ENCODE measurements at places on chromosomes 6 and 20.

- DNase-seq: no peak
Measured at GRCh38 chr20:18747090-18747489, 66.5 kb upstream of the SCP2D1 start.

GRCh38 chr6:128230267-128230989 lies 290.0 kb downstream of the PTPRK start:
- DNase-seq: no peak

DNA sequence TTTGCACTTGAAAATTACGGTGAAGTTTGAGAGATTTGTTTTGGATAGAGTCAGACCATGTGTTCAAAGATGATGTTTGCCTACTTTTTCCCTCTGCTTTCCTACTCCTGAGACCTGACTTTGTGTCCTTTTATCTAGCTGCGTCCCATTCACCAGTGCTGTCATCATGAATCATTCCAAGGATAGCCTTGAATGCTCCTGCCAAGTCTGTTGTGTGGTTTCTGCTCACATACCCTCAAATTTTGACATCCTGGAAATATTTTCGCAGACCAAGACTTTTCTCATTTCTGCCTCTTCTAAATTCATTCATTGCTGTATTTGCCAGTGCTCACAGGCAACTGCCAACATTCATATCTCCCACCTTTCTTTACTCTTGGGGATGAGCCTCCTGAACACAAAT lies 175.9 kb upstream of the SCGN start:
- no peak for DNase-seq

- no peak for DNase-seq
Measured at GRCh38 chr6:41408576-41408975, 73.2 kb downstream of the NCR2 start.

DNA sequence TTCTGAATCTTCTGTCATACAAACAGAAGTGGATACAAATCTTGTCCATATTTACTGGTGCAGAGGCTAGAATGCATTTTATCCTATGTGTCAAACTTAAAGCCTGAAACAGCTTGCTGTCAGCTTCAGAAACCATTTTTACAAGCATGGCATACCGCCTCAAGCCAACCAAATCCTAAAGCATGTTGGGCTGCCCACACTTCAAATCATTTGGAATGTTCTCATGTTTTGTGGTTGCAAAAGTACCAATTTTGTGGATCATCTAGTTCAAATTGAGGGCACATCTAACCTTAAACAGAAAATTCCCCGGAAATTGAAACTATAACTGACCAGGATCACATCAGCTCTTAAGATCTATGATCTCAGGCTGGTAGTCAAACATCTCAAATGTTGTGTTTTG lies 3.2 kb downstream of the GPR63 start:
- no peak for DNase-seq

DNA sequence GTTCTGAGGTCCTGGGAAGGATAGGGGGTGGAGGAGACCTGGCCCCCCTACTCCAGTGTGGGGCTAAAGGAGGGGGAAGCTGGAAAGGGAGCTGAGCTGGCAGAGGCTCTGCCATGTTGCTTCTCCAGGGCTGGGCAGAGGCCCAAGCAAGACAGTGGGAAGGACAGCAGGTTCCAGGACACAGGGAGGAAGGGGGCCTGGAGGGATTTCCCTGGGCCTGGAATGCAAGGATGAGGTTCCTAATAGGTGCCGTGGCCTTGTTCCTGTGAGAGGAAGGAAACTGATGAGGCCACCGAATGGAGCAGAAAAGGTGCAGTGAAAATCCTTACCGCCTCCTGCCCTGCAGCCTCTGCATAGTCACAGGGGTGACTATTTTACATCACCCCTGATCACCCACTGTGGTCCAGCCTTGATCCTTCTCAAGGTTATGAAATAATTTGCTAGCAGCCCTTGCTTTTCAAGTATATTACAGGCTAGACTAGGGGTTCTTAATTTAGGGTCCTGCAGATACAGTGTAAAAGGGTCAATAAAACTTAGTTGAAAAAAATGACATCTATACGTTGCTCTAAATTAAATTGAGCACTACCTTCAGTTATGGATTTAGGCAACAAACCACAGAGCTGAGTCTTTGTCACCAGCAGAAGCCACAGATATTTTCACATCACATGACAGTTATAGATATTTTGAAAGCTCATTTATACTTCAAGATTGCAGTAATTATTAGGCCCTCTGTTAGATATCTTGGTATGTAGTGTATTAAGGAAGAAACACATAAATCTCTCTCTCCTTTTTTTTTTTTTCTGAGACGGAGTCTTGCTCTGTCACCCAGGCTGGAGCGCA lies 45.7 kb upstream of the RNF24 start:
- DNase-seq: no peak

- no peak for DNase-seq
Measured at GRCh38 chr6:139080255-139080920, 51.8 kb downstream of the ABRACL start.

GRCh38 chr20:53809728-53810365 lies 216.2 kb upstream of the ZNF217 start:
- DNase-seq: no peak

- DNase-seq: no peak
Measured at GRCh38 chr6:53906842-53907241, 112.0 kb downstream of the LRRC1 start.

- no peak for DNase-seq
Measured at GRCh38 chr6:42158011-42158410, 15.2 kb upstream of the GUCA1A start.

DNA sequence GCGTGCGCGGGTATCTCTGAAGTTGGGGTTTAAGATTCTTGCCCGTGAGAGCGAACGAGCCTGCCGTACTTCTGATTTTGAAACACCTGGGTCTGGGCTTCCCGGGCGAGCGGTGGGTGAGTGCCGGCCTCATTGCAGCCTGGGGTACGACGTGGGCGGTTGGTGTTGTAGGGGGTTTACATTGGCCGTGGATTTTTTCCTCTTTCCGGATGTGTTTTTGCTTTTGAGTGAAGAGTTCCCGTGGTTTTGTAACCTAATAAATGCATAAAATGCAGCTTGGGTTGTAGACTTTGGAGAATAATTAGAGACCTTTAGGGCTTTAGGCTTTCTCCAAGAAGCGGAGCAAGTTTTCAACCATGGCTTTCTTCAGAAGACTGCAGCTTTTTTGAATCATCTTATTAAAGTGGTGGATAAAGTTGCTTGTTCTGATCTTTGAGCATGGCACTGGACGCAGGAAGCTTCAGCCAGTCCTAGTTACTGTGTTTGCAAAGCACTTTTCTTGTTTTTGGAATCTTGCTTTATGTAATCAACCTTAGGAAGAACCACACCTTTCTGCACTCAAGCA lies 314 bp downstream of the FARS2 start:
- no peak for DNase-seq

DNA sequence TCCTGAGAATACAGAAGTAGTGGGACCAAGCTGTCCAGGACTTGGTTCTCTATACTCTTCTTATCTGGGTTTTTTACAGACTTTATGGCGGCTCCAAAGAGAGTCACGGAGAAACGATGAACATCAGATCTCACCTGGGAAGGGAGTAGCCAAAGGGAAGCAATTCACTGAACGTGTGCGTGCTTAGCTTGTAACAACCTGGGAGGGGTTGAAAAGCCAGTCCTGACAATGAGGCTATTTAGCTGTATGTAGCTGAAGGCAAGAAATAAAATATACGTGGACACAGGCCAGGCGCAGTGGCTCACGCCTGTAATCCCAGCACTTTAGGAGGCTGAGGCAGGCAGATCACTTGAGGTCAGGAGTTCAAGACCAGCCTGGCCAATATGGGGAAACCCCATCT lies 18.2 kb upstream of the RBL1 start:
- no peak for DNase-seq

DNA sequence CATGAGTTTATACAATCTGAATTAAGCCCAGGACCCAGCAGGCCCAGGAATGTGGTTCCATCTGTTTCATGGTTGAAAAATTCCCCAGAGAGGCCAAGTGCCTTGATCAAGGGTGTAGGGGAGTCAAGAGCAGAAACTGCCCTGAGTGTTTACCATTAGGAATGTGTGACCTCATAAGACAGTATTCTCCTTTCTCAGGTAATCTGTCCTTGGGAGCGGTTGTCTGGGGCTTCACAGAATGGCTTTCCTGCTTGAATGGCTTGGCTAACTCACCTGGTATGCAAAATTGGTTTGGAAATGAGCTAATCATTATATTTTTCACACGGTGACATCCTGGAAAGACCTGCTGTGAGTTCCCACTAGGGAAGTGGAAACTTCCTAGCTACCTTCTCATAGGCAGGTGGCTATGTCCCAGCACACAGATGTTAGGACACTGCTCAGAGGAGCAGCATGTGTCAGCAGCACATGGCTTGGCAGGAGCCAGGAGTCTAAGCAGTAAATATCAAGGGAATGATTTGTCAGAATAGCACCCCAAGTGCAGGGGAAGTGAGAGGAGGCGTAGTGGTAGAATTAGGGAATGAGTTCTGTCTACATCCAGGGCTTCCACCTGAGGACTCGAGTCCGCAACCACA lies 17.7 kb downstream of the CLIC5 start:
- DNase-seq: no peak

GRCh38 chr20:42790111-42790510 lies 399.6 kb downstream of the PTPRT start:
- no peak for DNase-seq

All from NCI-H2081 treated with DMSO at 0.1 percent for 48 hours (cell line).